ENCODE measurements at places on chromosomes 13 and 19.

DNA sequence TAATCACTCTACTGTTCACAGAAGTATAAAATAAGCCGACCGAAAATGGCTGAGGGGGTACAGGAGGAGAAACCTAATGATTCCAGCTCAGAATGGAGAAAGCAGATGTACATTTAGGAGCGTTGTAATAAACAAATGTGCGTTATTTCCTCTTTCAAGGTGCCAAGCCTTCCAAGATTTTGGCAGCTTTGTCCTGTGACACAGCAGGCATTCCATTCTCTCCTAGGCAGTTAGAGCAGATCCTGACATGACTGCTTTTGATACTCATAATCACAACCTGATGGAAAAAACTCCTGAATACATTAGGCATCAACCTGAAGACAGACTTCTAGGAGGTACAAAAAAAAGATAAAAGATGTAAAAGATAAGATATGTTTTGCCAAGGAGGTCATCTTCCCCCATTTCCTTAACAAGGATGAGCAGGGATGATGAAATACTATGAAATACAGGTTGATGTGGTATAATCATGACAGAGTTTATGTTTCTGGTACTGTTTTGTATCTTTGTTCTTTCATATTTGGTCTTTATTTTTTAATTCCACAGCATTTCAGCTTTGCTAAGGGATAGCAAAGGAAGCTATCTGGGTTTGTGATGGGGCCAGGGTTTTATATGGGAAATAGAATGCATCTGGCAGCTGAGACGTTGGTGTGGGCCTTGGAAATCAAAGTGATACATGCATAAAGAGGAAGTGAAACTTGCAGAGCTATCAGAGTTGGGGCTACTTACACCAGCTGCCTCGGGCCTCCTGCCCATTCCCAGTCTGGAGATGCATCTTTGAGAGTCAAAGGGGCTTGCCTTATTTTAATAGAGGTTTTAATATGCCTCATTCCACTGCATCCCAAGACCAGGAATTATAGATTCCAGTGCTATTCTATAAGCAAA lies 222.5 kb downstream of the OXGR1 start:
- DNase-seq = no peak

GRCh38 chr13:112140366-112140765 lies 73.4 kb downstream of the SOX1 start:
- DNase-seq = no peak

- no peak for DNase-seq
Observed at GRCh38 chr13:113616281-113616906, 31.8 kb downstream of the TFDP1 start.

DNA sequence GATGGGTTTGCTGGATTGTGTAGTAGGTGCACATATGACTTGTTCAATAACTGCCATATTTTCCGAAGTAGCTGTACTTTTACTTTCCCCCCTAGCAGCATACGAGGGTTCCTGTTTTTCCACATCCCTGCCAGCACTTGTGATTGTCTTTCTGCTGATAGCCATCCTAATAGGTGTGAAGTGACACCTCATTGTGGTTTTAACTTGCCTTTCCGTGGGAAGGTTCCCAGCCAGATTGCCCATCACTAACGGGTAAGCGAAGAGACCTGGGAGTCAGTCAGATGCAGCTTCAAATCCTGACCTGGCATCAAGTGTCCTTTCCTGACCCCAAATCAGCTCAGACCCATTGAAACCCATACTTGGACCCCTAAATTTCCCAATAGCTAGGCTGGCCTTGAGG lies 4.5 kb downstream of the CLPTM1 start:
- DNase-seq = no peak

DNA sequence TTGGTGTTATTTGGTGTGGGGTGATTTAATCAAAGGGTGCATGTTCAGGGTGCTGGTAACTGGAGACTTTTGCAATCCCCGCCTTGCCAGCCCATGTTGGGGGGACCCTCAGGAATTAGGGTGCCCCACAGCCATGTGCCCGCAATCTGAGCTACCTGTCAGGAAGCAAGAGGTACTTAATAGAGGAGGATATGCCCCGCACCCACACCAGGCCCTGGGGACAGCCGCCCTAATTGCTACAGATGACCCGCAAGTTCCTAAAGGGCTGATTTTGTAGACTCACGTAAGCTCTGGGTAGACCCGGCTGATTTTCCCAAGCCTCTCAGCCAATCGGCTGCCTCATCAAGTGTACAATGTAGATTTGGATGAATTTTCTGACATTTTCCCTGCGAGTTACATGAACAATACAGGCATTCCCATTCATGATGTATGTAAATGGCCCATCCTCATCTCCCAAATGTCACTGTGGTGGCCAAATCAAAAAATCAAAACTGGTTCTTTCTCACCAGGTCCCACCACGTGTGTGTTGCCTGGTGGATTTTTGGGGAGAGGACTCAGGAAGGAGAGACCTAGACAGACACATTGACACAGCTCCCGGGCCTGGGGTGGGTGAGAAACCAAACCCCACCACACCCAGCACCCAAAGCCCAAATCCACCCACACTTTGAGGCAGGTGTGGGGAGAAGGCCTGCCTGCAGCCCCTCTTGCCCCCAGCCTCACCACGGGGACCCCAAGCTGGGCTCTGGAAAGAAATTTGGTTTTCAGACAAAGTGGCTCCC lies 119.2 kb upstream of the SPACA7 start:
- DNase-seq = no peak
